ENCODE measurements at places on chromosomes 2 and 18.

GRCh38 chr2:100320547-100321178 is 1.6 kb downstream of the LONRF2 start:
- no peak for DNase-seq

GRCh38 chr2:50770299-50770698 is 261.6 kb downstream of the NRXN1 start:
- DNase-seq = no peak

DNA sequence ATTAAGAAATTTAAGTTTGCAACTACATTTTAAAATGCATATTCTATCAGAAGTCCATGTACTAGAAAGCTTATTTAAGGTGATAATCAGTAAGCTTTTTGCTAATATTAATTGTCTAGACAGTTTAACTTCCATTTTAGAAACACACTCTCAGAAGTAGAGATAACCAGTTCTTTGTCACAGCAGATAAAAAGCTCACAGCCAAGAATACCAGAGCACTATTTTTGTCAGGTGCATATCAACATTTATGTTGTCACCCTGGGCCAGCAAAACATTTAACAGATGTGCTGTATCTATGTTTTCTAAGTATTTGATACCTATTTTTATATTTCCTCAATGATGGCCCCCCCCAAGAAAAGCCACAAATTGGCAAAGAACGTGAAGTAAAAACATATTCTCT is 192.6 kb downstream of the ERBB4 start:
- DNase-seq = no peak

GRCh38 chr2:123578016-123578415 is 447.1 kb upstream of the CNTNAP5 start:
- DNase-seq = no peak

- no peak for DNase-seq
These were observed 1494.7 kb upstream of the NXPH2 start for GRCh38 chr2:140274891-140275290.

GRCh38 chr2:241869087-241869961 is at the start of gene RTP5:
TSS of gene RTP5 (plus strand) at chr2:241869729. CDS start at chr2:241869757, 28 bp downstream.
- no peak for DNase-seq

- DNase-seq = no peak
These were observed 18.1 kb upstream of the SNTG2 start for GRCh38 chr2:932320-933115.

DNA sequence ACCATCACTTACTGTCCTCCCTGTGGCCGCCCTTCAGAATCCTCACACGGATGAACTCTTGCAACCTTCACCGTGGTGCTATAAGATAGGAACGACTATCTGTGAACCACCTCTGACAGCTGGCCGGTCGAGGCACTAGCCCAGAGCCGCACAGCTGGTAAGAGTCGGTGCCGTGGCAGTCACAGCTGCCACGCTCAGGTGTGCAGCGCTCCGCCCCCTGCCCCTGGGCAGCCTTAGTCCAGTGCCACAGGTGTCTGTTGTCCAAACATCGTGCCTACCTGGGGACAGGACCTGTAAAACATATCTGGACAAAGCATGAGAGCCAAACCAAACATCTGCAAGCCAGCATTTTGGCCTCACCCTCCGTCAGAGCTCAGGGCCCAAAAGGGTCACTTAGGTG is 55.3 kb upstream of the SALL3 start:
- no peak for DNase-seq

DNA sequence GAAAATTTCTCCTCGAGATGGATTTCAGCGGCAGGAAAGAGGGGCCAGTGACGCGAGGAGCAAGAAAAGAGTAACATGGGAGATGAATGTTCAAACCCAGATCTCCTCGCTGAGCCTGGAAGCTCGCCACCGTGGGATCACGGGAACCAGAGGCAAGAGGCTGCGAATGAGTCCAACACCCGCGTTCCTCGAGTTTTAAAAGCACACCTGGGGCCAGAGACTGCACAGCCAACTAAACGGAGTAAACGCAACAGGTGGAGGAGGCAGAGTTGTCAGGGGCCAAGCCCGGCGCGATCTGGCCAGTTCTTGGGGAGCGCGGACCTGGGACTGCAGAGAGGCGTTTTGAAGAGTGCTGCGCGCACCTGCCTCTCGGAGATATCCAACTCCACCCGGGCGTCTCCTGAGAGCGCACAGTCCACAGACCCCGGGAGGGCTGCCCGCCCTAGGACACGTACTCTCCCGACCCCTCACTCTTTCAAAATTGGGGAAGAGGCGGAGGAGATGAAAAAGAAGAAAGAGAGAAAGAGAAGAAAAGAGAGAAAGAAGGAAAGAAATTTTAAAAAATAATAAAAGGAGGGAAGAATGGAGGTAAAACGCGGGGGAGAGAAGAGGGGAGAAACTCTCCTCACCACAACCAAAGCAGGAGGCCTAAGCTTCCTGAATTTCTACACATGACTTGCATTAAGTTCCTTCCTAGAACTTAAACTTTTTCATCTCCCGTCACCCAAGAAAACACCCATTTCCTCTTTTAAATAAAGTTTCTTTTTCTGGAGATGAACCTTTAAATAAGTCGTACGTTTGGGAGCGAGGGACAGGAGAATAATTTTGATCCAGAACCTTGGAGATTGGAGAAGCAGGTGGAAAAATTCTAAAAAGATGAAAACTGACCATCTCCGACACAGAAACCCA is 5.3 kb upstream of the PAX3 start:
- no peak for DNase-seq

DNA sequence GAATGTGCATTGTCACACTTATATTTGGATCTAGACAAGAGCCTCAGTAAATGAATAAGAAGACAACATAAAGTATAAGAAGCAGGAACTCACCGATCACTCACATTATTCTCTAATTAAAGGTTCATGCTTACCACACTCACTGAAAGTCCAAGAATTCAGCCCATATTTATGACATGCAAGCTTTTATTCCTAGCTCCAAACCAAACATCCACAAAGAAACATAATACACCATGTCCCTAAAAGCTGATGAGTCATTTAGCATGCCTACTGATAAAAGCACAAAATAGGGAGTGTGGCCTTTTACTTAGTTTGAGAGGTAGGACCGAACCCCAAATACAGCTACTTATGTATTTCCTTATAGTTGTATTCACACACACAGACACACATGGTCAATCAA is 1094.6 kb upstream of the CDH2 start:
- DNase-seq = no peak

DNA sequence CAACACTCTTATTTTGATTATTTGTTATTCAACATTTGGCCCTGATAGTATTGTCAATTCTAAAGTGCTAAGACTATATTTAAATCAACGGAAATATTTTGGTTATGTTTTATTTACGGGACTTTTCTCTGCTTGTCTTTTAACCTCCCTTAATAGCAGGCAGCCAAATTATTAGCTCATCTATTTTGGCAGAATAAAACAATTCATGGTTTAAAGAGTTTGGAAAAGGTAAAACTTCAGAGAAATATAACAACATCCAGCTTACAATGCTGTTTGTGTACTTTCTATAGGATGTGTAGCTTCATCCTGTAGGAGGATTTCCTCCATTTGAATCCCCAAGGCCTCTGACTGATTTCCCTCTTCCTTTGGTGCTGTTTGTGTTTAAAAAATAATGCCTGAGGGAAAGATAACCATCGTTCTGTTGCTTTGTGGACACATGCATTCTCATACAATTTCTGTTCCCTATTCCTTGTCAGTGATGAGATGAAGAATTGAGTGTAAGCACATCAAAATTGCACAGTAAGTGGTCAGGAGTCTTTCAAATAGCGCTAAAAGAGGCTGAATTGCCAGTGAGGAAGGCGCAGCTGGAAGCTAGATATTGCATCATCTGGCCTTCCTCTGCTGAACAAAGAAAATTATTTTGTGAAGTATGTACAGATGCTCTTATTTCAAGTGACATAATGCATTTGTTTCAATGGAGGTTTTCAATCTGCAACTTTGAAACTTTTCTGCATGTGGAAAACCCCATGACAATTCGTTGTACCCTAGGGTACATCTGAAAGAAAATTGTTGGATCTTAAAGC is 80.3 kb downstream of the CD28 start:
- peak; percentile 79 for DNase-seq

DNA sequence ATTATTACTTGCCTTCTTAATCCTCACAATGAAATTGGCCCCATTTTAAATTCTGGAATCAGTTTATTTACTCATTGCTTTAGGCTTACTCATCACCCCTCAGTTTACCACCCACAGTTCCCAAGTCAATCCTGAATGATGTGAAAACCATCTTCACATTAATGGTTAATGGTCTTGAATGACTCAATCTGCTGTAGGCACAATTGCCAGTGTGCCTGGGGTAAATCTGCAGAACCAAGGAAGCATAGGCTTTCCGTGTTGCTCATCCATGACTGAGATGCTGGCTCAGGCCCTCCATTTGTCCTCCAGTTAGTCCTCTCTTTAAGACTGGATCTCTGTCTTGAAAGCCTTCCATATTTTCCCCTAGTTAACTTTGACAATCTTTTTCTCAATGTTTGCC is 164.5 kb downstream of the PMAIP1 start:
- no peak for DNase-seq

DNA sequence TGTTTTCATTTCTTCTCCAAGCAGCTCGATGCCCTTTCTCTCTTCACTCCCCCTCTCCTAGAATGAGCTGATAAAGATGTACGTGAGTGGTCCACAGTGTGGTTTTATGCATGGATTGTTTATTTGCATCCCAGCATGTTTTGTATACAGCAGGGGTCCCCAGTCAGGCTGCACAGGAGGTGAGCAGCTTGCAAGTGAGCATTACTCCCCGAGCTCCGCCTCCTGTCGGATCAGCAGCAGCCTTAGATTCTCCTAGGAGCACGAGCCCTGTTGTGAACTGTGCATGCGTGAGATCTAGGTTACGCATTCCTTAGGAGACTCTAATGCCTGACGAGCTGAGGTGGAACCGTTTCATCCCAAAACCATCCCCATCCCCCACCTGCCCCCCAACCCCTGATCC is 262.6 kb downstream of the AGAP1 start:
- DNase-seq = no peak

GRCh38 chr2:240153418-240153817 is 13.0 kb upstream of the OTOS start:
- no peak for DNase-seq

- no peak for DNase-seq
These were observed 59.8 kb downstream of the ANO7 start for GRCh38 chr2:241248289-241248688.

DNA sequence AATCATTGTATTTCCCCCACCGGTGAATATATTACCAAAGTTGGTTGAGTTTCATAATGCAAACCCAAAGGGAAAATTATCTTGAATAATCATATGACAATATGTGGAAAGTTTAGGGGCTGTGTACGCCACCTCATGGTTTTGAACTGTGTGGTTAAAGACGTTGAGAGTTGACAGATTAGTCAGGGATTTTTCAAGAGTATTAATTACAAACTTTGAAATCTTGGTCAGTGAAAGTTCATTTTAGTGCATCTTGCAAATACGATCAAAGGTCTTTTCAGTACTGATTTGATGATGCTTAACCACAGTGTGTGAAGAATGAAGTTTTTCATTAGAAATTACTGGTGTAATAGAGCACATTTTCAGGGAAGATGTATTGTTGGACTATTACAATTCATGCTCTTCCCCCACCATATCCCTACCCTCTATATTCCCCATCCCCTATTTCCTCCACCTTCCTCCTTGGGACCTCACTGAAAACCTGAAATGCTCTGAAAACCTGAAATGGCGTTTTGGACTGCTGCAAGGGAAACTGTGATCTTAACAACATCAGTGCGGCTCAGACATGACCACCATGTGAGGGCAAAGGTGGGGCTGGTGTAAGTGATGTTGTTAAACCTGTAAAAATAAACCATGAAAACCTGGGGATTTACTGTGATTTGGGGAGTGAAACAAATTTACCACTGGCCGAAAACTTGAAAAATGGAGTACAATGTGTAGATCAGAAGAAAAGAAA is 4.5 kb upstream of the BCL2L11 start:
- no peak for DNase-seq

DNA sequence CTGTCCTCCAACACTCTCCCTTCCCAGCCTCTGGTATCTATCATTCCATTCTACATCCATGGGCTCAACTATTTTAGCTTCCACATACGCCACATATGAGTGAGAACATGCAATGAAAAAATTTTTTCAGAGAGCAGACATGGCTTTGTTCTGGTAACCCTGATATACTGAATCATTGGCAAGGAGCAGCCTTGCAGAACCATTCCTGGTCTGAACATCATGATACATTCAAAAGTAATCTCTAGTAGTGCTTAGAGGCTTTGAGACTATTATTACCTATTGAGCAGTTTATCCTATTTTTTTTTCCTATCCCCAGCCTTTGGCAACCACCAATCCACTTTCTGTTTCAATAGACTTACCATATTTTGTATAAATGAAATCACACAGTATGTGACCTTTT is 393.1 kb upstream of the KCNH7 start:
- DNase-seq = no peak

- no peak for DNase-seq
These were observed 172.8 kb upstream of the FOSL2 start for GRCh38 chr2:28219758-28220368.

- DNase-seq = no peak
These were observed 23.9 kb downstream of the GAREM1 start for GRCh38 chr18:32446780-32447179.

DNA sequence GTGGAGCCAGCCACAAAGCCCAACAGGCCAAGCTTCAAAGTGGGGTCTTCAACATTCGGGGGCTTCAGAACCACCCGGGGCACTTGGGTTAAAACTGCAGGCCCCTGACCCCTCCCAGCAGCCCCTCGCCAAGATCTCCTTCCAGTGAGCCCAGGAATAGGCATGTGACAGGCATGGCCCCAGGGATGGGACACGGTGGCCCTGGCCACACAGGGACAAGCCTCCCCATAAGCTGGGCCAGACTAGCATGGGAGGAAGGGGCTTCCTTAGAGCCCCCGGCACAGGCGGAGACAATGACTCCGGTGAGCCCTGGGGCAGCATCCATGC is 52.4 kb downstream of the BIN1 start:
- no peak for DNase-seq

GRCh38 chr2:227876300-227876801 is 4.9 kb downstream of the DAW1 start:
- DNase-seq = no peak

DNA sequence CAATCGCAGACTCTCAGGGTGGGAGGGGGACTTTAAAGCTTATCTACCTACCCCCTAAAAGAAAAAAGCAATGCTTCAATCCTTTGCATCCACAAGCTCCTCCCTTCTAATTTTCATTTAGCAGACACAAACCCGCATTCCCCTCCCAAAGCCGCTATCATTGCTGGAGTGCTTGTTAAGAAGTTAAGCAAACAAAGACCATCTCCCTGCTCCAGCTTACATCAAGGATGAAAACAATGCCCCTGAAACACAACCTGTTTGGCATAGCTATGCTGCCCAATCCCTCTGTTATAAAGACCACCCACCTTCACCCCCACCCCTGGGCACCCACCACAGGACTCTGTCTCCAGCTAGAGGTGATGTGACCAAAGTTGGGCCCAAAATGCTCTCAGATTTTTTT is 33.0 kb downstream of the REEP1 start:
- DNase-seq = no peak

GRCh38 chr2:112757265-112757664 is 7.1 kb downstream of the CKAP2L start:
- no peak for DNase-seq

DNA sequence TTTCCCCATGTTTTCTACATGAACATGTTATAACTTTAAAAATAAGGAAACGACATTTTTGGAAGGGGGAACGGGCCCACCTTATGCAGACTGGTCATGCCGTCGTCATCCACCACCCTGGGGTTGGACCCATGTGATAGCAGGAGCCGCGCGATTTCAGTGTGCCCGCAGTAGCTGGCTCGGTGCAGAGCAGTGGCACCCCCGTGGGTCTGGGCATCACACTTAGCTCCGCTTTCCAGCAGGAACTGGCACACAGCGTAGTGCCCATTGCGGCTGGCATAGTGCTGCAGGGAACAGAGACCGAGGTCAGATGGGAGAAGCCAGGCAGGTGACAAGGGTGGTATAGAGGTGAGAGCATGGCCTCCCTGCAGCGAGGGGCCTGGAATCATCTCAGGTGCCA is 4.5 kb downstream of the ANKRD39 start:
- no peak for DNase-seq
